Upper lobe of left lung (tissue), 6 donors: ENCODE measurements at places on chromosomes 7 and 10.
A peak's percentile ranks its signal among the peaks of the same experiment; 100 is the strongest.

DNA sequence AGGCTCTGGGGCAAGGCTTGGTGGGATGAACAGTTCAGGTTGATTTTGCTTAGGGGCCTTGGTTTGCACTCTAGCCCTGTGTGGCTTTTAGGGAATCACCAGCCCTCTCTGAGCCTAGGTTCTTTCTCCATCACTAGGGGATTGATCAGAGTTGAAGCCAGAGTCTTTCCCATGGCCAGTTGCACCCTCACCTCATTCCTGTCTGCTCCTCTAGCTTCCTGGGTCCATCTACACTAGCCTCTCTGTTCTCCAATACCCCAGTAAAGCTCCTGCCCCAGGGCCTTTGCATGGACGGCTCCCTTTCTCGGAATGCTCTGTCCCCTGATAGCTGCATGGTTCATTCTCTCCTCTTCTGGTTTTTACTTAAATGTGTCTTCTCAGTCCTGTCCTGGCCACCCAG, 40.4 kb downstream of the SORCS3 start:
- no peak for DNase-seq

GRCh38 chr7:20796500-20796899, 9.8 kb upstream of the SP8 start:
- no peak for DNase-seq

GRCh38 chr7:74282748-74283459, 6.3 kb upstream of the CLIP2 start:
- no peak for DNase-seq

- no peak for DNase-seq
These were observed 1061.1 kb upstream of the GHITM start for GRCh38 chr10:83078160-83078559.

DNA sequence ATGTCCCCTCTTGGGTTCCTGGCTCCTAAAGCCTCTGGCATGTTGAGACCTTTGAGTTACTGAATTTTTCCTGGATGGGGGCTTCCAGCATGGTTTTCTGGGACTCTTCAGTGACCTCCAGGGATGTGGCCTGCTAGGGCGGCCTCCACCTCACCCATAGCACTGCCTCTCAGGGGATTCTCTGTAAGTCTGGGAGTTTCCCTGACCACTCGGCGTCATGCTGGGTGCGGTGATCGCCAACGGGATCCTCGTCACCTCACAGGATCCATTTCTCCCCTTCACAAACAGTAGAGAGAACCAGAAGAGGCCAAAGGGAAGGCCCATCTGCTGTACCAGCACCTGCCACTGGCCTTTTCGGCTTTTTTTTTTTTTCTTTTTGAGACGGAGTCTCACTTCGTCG, 84.3 kb downstream of the NPTX2 start:
- no peak for DNase-seq

DNA sequence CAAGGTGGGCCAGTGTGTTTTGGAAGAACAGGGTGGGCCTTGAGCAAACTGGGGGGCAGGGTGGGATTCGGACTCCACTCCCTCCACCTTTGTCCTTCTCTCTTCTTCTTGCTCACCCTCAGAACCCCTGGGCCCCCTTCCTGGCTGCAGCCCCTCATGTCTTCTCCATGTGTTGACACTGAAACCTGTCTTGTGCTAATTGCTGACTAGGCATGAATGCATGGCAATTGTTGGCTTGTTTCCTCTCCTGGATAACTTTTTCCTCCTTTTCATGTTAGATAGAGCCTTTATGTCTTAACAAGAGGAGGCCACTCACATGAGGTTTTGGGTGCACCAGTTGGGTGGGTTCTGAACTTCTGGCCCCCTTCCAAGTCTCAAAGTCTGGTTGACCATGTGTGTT, 181.6 kb upstream of the MKI67 start:
- DNase-seq, result no peak

DNA sequence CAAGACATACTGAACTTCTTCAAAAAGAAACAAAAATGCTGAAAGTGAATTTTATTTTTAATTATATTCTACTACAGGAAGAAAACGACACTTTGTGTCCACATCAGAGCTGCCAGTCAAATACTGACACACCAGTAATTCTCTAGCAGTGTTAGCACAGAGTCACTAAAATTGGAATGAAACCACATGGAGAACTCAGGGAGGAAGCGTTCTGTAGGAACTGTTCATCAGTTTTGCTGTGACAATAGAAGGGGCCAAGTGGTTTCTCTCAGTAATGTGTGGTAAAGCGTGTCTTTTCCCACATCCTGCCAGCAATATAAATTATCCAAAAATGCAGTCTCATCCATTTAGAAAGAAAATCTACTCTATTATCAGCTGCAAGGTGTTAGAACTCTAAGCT, 683.3 kb downstream of the GRM8 start:
- no peak for DNase-seq

DNA sequence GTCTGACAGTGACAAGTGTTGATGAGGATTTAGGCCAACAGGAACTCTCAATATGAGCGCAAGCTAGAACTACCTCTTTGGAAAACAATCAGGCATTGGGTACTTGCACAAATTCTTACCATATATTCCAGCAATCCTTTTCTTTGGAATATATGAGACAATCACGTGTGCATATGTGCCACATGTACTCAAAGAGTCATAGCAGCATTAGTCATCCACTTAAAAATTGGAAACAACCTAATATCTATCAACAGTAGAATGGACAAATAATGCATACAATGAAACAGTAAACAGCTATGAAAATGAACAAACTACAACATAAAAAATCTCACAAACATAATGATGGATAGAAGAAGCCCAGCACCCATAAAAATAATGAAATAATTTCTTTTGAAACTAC, 179.7 kb downstream of the GLI3 start:
- no peak for DNase-seq

- DNase-seq, result peak; percentile 80
These were observed 1.5 kb downstream of the PTPN12 start for GRCh38 chr7:77538281-77539212.

GRCh38 chr10:77644557-77645243, 7.1 kb upstream of the KCNMA1 start:
- DNase-seq, result no peak

DNA sequence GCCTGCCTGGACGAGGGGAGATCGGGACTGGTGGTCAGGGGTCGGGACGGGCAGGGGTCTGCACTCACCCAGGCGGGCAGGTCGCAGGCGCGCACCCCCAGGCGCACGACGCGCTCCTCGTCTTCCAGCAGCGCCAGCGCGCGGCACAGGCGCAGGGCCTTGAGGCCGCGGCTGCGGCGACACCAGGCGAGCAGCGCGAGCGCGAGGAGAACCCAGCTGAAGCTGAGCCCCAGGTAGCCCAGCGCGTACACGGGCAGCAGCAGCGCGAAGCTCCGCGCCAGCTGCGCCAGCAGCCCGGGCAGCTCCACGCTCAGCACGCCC, 328 bp downstream of the ESYT2 start:
- no peak for DNase-seq

- DNase-seq, result no peak
These were observed 118.9 kb downstream of the APBB1IP start for GRCh38 chr10:26556748-26557640.

GRCh38 chr7:49763791-49764190, 9.6 kb upstream of the VWC2 start:
- no peak for DNase-seq

- DNase-seq, result no peak
These were observed 586.6 kb upstream of the MKI67 start for GRCh38 chr10:128712661-128713400.

DNA sequence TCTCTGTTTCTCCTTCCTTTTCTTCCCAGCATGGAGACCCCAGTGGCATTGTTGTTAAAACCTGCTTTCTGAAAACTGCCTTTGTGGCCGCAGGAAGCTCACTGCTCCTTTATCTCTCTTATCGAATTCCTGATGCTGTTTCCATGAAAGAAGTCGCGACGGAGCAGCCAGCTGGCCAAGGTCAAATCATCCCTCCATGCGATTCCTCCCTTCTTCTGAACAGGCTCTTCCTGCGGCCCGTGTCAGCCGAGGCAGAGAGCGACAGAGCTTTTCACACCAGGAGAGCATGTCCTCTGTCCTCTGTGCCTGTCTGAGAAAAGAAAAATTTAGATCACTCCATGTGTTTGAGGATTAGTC, 242.1 kb upstream of the PITRM1 start:
- DNase-seq, result no peak

GRCh38 chr7:91565499-91566401, 301.5 kb downstream of the FZD1 start:
- DNase-seq, result no peak

GRCh38 chr10:121813211-121813815, 114.5 kb downstream of the ATE1 start:
- DNase-seq, result no peak

GRCh38 chr7:2515424-2516193, 4.0 kb upstream of the LFNG start:
- DNase-seq, result peak; percentile 56

GRCh38 chr10:78964952-78965633, 103.7 kb upstream of the ZMIZ1 start:
- peak; percentile 80 for DNase-seq

GRCh38 chr7:44845451-44845850, 2.4 kb downstream of the H2AZ2 start:
- no peak for DNase-seq

- DNase-seq, result no peak
These were observed 97.8 kb upstream of the PPP2R2D start for GRCh38 chr10:131802996-131803395.
